GM20000 (cell line): ENCODE measurements at places on chromosomes 16 and 17.

GRCh38 chr16:67720236-67720635 lies 1.1 kb upstream of the GFOD2 start:
- no peak for DNase-seq

DNA sequence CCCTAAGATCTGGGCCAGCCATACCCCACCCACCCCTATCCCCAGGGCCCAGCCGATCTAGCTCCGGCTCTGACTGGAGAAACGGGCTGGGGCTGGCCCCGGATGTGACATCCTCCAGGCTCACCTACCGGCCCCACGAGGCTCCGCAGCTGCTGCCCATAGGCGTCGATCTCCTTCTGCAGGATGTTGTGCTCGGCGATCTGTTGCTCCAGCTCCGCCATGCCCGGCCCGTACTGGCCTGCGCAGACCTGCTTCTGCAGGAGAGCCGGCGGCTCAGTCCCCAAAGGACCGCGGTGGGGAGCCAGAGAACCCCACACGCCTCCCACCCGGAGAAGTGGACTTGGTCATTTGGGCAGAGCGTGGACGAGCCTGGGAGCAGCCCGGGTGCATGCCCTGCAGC lies 4.8 kb downstream of the EVPL start:
- no peak for DNase-seq

GRCh38 chr17:2932946-2933345 lies 130.5 kb downstream of the OR1D5 start:
- no peak for DNase-seq

DNA sequence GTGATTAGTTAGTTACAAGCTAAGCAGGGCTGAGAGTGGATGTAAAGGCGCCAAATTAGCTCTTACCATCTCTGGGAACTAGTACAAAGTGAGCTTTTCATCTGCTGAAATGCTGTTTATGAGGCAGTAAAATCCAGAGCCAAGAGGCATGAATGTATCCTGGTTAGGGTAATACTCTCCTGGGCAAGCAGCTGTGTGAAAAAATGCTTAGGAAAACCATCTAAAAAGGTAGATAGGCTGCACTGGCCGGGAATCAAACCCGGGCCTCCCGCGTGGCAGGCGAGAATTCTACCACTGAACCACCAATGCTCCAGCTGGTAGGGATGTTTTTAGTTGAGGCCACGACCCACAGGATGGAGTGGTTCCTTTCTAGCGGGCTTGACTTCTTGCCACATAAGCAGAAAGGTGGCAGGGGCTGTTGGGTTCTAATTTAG lies 23.0 kb downstream of the VAC14 start:
- DNase-seq, result no peak

DNA sequence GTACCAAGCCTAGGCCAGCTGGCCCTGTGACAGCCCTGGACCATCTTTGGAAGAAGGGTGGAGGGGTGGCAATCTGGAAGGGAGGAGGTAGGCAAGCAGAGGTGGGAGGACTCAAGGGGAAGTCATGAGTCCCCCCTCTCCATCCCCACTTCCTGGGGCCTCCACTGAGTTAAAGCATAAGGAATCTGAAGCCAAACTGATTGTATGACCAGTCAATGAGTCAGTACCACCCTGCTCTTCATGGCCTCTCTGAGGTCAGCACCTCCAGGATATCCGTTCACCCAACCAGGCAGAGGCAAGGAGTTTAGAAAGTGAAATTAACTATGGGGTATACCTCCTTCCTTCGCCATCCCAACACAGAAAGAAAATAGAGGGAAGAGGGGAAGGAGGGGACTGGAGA lies 272.7 kb downstream of the SOX9 start:
- no peak for DNase-seq

DNA sequence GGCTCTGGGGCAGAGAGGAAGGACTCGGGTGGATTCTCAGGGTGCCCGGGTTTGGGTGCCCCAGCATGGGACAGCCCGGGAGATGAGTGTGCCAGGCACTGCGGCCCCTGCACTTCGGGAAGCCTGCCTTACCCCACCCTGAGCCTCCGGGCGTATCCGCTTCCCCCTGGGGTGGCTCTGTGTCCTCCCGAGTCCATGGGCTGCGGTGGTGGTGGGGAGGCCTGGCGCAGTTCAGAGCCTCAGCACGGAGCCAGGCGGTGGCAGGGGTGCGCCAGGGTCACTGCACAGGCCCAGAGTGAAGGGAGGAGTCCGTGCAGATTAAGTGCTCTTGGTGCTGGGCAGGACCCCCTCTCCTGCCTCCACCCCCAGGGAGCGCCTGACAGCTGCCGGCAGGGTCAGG lies 20.7 kb downstream of the MYBBP1A start:
- no peak for DNase-seq

- DNase-seq, result no peak
Observed at GRCh38 chr17:49760932-49761558, 2.9 kb downstream of the FAM117A start.

DNA sequence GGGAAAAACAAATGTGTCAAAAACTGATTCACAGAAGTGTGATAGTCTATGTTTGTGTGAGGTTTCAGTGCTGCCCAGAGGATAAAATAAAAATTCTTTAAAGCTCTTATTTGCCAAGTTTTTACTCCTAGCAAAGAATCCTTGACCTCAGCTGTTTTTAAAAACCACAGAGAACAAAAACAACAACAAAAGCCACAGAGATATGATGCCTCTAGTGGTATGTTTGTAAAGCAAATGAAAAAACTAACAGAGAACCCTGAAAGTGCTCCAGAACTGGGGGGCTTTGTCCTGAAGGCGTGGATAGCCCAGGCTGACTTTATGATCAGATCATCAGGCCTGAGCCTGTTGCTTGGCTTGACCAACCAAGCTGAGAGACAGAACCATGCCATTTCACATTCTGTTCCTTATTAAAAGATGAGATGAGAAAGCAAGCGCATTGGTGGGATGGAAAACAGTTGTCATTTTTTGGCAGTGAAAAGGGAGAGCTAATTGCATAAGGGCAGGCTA lies 411.0 kb downstream of the CPPED1 start:
- DNase-seq, result no peak

- no peak for DNase-seq
Observed at GRCh38 chr16:81310045-81310644, 4.6 kb upstream of the GAN start.

DNA sequence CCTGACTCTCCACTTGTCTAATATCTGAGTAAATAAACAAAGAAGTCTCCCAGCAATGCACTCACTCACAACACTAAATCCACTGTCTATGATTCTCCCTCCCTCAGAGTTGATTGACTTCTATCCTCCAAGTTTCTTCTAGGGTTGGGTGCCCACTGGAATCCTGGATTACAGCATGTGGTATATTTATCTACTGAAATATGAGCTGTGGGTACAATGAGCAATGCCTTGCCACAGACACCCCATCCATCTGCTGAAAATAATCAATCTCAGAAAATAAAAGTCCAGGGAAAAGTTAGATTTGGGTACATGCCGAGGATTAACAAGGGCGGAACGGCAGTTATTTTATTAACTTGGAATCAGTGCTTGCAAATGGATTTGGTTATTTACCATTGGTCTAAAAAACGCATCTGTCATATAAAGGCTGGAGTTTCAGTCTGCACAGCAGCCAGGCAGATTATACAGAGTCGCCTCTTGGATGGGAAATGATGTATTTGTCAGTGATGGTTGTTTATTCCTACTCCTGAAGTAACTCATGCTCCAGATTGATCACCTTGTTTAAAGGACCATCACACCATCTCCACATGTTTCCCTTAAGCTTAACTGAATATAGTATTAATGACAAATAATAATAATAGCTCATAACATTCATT lies 193.9 kb upstream of the SOX9 start:
- DNase-seq, result no peak

GRCh38 chr17:55580596-55581133 lies 69.4 kb upstream of the SMIM36 start:
- DNase-seq, result peak; percentile 47

GRCh38 chr17:65345261-65346005 lies 208.3 kb downstream of the RGS9 start:
- no peak for DNase-seq

GRCh38 chr17:43151880-43152456 lies 19.0 kb upstream of the NBR1 start:
- DNase-seq, result no peak

DNA sequence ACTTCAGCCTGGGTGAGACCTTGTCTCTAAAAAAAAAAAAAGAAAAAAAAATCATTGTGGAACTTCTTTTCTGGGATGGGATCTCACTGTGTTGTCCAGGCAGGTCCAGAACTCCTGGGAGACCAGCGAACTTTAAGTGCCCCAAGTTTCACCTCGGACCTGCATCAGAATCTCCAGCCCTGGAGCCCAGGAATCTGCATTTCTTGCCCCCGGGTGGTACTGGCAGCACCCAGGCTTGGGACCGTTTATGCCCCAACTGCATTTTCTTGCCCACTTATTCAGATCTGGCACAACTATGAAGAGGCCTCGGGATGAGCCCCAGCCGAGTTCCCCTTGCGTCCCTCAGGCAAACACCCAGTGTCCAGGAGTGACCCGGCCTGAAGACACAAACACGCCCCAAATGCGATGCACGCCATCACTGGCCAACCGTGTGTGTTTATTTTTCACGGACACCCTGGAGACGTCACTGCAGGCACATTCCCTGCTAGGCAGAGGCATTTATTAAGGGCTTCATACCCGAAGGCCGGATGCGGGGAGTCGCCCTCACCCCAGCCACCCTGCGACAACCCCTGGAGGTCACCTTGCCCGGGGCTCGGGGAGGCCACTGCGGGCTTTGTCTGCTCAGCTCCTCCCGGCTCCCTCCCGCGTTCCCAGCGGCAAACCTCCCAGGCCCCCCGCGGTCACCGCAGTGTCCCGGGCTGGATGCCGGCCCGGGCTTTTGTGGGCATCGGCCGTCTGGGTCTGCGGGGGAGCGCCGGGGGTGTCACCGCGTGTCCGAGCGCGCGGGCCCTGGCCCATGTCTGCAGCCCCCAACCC lies 684 bp upstream of the SPIRE2 start:
- no peak for DNase-seq

GRCh38 chr17:80859002-80859941 lies 132.4 kb upstream of the CHMP6 start:
- no peak for DNase-seq

- no peak for DNase-seq
Observed at GRCh38 chr16:56938664-56939513, 6.9 kb downstream of the HERPUD1 start.
